ENCODE measurements at places on chromosomes 12 and 14.

- no peak for DNase-seq
These were observed 13.1 kb downstream of the LGMN start for GRCh38 chr14:92735344-92735743.

DNA sequence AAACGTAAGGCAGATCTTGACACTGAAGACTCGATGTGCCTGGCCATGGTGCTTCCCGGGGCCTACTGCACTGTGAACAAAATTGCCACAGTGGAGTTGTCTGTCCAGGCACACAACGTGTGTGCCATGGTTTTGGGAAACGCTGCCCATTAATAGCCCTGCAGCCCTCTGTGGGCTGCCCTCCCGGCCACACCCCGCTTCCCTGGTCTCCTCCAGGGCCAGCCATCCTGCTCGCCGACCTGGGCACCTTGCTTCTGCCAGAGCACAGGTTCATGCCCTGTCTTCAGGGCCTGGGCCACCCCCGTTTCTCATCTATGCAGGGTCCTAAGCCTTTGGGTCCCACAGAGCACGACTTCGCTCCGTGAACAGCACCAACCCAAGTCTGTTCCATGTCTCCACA, 18.9 kb downstream of the MEG3 start:
- no peak for DNase-seq

GRCh38 chr14:100176811-100177327, 17.4 kb upstream of the DEGS2 start:
- no peak for DNase-seq

GRCh38 chr14:37143475-37143874, 28.9 kb downstream of the SLC25A21 start:
- no peak for DNase-seq

GRCh38 chr14:58309086-58309485, 10.7 kb downstream of the ARID4A start:
- no peak for DNase-seq

DNA sequence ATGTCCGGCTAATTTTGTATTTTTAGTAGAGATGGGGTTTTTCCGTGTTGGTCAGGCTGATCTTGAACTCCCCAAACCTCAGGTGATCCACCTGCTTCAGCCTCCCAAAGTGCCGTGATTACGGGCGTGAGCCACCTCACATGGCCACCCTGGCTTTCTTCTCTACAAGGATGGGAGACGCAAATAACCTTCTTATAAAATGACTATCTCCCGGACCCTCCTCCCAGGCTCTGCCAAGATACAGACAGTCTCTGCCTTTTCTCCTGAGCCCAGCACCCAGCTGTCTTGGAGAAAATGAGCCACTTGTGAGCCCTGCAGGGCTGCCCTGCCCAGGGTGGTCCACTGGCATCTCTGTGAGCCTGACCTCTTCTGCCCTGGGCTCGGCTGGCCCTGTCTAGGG, 34.7 kb upstream of the RBM19 start:
- no peak for DNase-seq

DNA sequence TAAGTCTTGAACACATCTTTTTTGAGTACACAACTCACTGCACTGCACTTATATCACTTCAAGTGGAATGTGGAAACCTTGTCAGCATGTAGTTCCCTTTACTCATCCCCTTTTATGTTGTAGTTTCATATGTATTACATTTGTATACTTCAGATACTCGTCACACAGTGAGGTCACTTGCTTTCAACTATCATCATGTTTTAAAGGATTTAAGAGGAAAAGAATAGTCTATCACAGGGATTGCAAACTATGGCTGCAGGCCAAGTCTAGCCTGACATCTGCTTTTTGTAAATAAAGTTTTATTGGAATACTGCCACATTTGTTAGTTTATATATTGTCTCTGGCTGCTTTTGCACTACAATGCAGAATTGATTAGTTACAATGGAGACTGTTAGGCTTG, 24.3 kb downstream of the CNOT2 start:
- no peak for DNase-seq

GRCh38 chr14:36843410-36843809, 181.8 kb downstream of the PAX9 start:
- DNase-seq = no peak

- no peak for DNase-seq
These were observed 8.2 kb downstream of the PHC1 start for GRCh38 chr12:8922544-8922943.

GRCh38 chr12:92089559-92089958, 56.1 kb downstream of the BTG1 start:
- DNase-seq = no peak

DNA sequence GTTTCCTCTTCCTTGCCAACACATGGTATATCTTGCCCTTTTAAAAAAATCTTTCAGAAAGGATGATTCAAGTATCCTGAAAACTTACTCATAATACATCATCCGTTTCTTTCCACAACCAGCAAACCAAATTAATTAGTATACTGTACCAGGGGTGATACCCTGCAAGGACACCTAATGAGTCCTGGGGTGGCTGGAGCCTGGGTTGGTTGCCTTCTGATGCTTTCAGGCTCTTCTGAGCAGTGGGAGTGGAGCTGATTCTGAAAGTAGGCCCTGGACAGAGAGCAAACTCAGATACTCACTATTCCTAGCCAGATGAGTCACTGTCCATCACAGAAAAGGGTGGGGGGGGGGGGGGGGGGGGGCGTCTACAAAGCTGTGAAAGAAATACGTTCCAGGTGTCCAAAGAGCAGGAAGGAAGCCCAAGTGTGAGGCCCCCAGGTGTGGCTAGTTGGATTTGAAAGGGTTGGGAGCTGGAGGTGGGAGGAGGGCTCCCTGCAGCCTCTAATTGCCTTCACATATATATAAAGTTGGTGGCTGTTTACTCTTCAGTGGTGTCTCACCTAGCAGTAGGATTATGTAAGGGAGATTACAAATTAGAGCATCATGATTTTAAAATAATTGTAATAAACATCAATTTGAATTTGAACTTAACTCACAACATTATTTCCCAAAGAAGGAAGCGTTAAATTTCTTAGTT, 36.5 kb downstream of the FBXO33 start:
- DNase-seq = peak; percentile 20

- no peak for DNase-seq
These were observed 292.3 kb downstream of the FUT8 start for GRCh38 chr14:65704850-65705249.

GRCh38 chr14:37655418-37655817, 60.0 kb downstream of the TTC6 start:
- DNase-seq = no peak

Measured in HTR-8/SVneo (cell line).